ENCODE measurements at places on chromosomes 2 and 18.

GRCh38 chr2:23617811-23618215 lies 232.8 kb downstream of the KLHL29 start:
- DNase-seq: no peak

DNA sequence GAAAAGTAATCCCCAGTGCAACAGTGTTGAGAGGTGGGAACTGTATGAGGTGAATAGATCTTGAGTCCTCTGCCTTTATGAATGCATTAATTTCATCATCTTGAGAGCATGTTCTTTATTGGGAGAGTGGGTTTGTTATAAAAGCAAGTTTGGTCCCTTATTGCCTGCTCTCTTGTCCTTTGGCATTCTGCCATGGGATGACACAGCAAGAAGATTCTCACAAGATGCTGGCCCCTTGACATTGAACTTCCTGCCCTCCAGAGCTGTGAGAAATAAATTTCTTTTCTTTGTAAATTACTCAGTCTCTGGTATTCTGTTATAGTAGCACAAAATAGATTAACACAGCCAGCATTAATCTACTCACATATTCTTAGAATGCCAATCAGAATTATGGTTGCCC lies 108.6 kb downstream of the EHBP1 start:
- DNase-seq: peak; percentile 10

DNA sequence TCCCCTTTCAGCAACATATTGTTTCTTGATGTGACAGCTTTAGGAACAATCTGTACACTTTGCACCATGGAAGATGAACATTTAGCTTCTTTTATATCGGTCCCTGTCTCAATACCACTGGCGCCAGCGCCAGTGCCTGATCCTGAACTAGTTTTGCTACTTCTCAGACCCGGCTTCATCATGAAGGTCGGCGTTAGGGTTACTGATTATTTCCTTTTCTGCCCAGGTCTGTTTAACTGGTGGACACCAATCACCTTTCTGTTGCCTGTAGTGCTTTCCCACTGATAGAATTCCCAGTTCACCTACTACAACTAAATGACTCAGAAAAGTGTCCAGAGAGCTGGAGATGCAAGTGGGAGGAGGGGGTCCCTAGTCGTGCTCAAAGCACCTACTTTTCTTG lies 99.5 kb downstream of the MYCN start:
- DNase-seq: no peak

GRCh38 chr2:133063775-133064174 lies 393.8 kb upstream of the LYPD1 start:
- no peak for DNase-seq

DNA sequence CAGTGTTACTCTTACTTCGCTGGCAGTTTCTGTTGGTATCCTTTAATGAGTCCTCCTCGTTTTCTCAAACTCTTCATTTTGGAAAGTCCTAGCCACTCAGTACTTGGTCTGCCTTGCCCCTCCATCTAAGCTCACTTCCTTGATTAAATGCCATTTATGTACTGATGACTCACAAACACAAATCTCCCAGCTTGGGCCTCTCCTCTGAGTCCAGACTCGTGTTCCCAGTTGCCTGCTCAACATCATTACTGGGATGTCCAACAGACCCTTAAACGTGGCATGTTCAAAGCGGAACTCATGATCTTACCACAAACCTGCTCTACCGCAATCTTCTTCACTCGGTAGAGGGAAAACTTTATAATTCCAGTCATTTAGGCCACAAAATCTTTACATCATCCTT lies 13.8 kb upstream of the CCDC68 start:
- no peak for DNase-seq

GRCh38 chr2:6184532-6185292 lies 492.5 kb downstream of the SOX11 start:
- no peak for DNase-seq
